ENCODE measurements at places on chromosomes 1 and 21.
A peak's percentile ranks its signal among the peaks of the same experiment; 100 is the strongest.

DNA sequence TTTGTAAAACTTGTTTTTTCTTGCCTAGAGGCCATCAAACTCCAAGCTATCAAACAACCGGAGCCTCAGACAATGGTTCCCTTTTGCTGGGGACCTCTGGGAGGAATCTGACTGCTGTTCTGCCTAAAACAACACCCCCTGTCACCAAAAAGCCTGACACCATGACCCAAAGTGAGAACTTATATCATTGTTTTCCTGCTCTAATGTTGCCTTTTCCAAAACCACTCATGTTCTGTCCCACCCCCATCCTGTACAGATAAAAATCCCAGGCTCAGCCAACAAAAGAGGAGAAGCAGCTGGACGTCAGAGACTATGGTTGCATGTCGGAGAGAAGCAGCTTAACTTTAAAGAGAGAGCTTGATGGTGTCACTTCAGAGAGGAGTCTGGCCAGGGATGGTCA is 327.2 kb upstream of the CXADR start:
- no peak for ATAC-seq

GRCh38 chr1:202075389-202075788 is 47.3 kb upstream of the GPR37L1 start:
- peak; percentile 19 for ATAC-seq

DNA sequence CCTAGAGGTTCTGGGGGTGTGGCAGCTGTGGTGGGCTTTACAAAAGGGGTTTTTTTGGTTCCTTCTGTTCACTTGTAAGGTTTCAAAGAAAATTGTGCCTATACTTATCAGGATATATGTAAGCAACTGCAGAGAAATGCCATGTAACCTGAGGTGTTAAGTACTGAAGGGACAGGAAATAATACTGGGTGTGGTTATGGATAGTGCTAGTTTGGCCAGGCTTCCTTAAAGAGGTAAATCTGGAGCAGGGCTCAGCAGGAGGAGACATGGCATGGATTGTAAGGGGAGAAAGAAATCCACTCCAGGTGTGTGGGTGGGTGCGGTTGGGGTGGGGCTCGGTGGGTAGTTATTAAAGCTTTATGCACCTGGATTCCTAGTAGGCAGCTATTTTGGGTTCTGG is 28.3 kb downstream of the KIRREL1 start:
- peak; percentile 68 for ATAC-seq

DNA sequence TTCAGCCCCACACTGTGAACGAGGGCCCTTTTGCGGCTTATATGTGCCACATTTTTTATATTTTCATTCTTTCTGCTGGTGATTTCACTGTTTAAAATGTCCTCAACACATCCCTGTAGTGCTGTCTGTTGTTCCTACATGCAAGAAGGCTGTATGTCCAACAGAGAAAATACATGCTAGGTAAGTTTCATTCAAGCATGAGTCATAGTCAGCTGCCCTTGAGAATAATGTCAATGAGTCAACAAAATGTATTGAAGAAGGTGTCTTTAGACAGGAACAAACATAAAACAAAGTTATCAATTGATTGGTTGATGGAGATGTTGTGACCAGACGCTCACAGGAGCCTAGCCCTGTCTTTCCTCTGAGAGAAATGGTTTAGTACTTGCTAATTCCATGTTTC is 553.4 kb downstream of the PLPP3 start:
- peak; percentile 86 for ATAC-seq

Measured in esophagus mucosa (tissue), 1 donor.